ENCODE measurements at places on chromosomes 3 and 15. TPM values are rescaled to one million over a fixed set of nuclear protein-coding genes. Genes with fewer than 3 reads are reported as not detected.

PYGO1 gene
- 0.73 TPM for polyA plus RNA-seq

RETNLB gene
- not detected for polyA plus RNA-seq

LEKR1 gene
- 1.1 TPM for polyA plus RNA-seq

- no peak overlapping the region for H3K4me3 ChIP-seq
- DNase-seq = no peak
- H3K27me3 ChIP-seq = no peaks in the 10 kb centered on the region
- no peaks in the 10 kb centered on the region for H3K36me3 ChIP-seq
- no peak overlapping the region for H3K27ac ChIP-seq
Observed at GRCh38 chr15:35013370-35013769, 25.3 kb upstream of the ZNF770 start.
